ENCODE measurements at places on chromosomes 4 and X. TPM values are rescaled to one million over a fixed set of nuclear protein-coding genes. Genes with fewer than 3 reads are reported as not detected.

Gene RNF128
- 5.7 TPM for total RNA-seq

Gene GRIA3
- total RNA-seq = 2.0 TPM

Gene XKRX
- under 0.01 TPM for total RNA-seq

Gene LONRF3
- total RNA-seq = 0.28 TPM

Gene GAGE1
- under 0.01 TPM for total RNA-seq

Gene DCAF8L2
- under 0.01 TPM for total RNA-seq

Gene IGFBP7
- 405 TPM for total RNA-seq

Gene SPANXA1
- 0.28 TPM for total RNA-seq

Gene CACNA1F
- not detected for total RNA-seq

Gene GLRA2
- not detected for total RNA-seq

Gene OTOP1
- not detected for total RNA-seq

Gene P2RY4
- 0.18 TPM for total RNA-seq

Gene SHROOM2
- total RNA-seq = under 0.01 TPM

Gene NUP62CL
- total RNA-seq = 0.14 TPM

Gene NAA11
- not detected for total RNA-seq

Gene KLF8
- total RNA-seq = 0.71 TPM

Gene SLC2A9
- 4.3 TPM for total RNA-seq

Gene HTRA3
- 10.4 TPM for total RNA-seq

Gene ADGRA3
- 21.9 TPM for total RNA-seq

Gene GK2
- total RNA-seq = not detected

Gene NPNT
- 0.09 TPM for total RNA-seq

Gene SMPX
- total RNA-seq = not detected

Gene F11
- not detected for total RNA-seq

Gene FAM9B
- total RNA-seq = not detected

Gene ZDHHC9
- 16.6 TPM for total RNA-seq

Gene ABCB7
- total RNA-seq = 19.3 TPM

All from smooth muscle cell of bladder (primary cell).